NCI-H526 (cell line): ENCODE measurements at places on chromosomes 2 and 18.
A peak's percentile ranks its signal among the peaks of the same experiment; 100 is the strongest.

DNA sequence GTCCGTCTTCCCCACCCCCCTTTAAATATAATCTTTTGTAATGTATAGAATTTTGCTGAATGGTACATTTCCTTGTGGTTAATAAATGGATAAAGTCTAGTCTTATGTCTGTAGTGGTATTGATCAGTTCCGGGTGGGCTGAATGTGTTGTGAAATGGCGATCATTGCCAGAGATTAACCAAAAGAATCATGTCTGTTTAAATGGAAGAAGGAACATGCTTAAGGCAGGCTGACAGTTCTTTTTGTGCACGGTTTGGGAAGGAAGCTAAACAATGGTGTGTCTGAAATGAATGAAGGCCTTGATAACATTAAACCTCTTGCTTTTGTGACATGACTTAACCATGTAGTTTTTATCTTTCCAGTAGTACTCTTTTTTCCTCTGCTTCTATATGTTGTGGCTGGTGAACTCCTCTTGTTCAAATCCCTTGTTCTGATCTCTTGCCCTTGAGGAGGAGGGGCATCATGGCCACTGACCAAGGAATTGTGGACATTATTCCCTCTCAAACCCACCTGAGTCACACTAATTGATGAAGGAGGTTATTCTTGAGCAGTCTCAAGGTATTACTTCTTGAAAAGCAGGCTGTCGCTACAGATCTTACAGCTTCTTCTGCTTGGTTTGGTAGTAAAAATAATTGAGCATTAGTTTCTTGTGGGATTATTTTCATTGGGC is 1.7 kb downstream of the ACVR2A start:
- DNase-seq = no peak

DNA sequence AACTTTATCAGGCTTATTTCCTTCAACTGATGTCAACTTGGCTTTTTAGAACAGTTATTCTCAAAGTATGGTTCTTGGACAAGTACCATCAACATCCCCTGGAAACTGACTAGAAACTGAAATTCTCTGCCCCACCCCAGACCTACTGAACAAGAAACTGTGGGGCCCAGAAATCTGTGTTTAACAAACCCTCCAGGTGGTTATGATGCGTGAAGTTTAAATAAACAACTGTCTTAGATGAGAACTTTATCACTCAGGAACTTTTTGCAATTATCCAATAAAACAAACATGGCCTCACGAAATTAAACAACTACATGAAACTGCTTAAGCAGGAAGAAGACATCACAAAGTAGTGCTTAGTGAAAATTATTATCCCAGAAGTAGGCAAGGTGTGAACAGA is 4.4 kb downstream of the HIBCH start:
- DNase-seq = no peak

DNA sequence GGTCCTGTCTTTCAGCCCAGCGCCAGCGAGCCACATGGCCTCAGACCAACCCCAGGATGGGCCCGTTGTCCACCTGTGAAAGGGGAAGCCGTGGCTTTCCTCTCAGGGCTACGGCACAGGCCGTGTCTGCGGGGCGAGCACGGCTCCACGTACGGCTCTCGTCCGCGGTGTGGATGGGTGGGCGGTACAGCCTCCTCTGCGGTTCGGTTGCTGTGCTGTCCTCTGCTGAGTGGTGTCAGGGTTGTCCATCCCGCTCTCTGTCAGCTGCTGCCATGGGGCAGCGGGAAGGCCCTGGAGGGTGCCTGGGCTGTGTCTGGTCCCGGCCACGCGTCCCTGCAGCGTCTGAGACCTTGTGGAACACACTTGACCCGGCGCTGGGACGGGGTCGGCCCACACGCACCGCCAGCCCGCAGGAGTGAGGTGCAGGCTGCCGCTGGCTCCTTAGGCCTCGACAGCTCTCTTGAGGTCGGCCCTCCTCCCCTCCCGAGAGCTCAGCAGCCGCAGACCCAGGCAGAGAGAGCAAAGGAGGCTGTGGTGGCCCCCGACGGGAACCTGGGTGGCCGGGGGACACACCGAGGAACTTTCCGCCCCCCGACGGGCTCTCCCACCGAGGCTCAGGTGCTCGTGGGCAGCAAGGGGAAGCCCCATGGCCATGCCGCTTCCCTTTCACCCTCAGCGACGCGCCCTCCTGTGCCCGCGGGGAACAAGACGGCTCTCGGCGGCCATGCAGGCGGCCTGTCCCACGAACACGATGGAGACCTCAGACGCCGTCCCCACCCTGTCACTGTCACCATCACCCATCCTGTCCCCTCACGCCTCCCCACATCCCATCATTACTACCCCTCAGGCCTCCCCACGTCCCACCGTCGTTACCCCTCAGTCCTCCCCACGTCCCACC is 128.7 kb downstream of the NFATC1 start:
- DNase-seq = no peak

- no peak for DNase-seq
Observed at GRCh38 chr18:47346016-47346415, 94.6 kb upstream of the SKOR2 start.

GRCh38 chr2:203492965-203493364 is 42.1 kb downstream of the RAPH1 start:
- no peak for DNase-seq

GRCh38 chr18:3411854-3412268 is 38.1 kb upstream of the TGIF1 start:
- no peak for DNase-seq

DNA sequence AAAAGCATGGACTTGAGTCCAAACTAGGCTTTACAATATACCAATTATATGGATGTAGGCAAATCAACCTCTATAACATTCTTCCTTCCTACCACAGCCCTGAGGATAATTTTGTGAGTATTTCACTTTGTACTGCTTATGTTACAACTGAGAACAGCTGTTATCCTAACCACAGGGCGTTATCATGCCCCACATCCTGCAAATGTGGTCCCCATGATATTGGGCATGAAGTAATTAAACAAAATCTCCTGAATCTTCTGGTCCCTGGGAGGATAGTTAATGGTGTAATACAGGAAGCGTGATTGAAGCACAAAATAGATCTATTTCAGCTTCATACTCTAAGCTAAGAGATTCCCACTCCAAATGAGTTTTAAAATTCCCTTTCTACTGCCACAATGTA is 223.6 kb downstream of the CDH20 start:
- no peak for DNase-seq

DNA sequence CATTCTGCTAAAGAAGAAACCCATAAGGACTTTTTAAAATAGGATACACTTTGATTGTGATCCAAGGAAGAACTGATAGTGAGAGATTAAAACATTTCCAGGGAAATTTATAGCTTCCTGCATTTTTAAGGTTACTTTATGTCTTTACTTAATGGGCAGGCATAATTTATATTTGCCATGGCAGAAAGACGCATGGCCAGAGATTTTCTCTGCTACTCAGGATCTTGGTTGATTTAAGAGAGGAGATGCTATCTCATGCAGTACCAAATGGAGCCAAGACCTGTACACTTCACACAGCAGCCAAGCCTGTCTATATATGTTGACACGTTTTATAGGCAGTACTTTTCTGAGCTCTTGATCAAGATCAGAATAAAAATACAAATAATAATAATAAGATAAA is 60.9 kb upstream of the NT5C1B start:
- DNase-seq = no peak

GRCh38 chr2:45439788-45440773 is 171.0 kb downstream of the SRBD1 start:
- peak; percentile 1 for DNase-seq

DNA sequence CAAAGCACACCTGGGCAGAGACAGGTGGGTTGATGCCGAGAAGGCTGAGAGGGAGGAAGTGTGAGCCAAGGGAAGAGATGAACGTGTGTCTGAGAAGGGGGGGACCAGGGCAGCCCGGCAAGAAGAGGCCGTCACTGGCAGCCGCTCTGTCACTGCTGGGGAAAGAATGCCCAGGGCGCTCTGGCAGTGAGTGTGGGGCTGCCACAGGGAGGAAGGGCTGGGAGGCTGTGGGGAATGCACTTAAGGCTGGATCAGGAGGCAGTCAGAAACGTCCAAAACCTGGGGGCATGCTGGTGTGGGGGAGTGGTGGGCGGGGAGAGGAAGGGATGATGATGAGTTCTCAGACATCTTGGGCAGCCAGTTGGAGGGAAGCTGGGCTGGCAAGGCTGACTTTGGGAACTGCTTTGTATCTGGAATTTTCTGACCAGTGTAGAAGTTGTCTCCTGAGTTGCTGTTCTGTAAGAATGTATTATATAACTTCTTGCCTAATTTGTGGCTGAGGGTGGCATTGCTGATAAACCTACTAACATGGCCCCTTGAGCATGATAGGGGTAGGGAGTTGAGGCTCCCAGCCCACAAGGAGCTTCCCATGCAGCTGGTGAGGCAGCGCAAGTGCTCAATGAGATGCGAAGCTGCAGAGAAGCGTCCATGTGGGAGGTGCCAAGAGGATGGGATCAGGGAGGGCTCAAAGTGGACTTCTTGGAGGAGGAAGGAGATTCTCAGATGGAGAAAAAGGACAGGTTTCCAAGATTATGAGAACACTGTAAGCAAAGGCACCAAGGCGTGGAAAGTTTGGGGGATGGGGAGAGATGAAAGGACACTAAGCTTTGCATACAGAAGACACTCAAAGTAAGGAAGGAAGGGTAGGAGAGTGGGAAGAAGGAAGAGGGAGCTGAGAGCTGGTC is 185.1 kb upstream of the HAAO start:
- no peak for DNase-seq

DNA sequence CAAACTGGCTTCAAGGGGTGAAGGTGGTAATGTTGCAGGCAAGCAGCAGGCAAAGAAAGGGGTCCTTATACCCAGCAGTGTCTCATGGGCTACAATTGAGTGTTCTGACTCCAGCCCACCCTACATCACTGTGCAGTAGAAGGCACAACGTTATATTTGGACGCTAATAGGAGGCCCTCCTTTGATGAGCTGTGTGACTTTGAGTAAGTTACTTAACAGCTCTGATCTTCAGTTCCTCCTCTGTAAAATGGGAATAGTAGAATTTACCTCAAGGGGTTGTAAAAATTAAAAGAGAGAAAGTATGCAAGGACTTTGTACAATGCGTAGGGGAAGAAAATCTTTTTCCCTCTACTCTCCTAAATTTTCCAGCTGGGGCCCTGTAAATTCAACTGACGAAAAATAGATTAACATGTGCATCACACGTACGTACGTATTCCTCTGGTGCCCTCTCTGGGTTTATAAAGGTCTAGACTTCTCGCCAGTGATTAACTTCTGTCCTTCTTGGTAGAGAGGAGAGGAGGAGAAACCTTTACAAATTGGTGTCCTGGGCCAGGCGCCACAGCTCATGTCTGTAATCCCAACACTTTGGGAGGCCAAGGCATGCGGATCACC is 57.6 kb upstream of the REL start:
- no peak for DNase-seq

GRCh38 chr2:189291460-189291859 is 111.9 kb upstream of the COL5A2 start:
- no peak for DNase-seq

- no peak for DNase-seq
Observed at GRCh38 chr18:28153485-28154065, 23.4 kb downstream of the CDH2 start.

GRCh38 chr2:183232161-183232865 is 108.1 kb downstream of the NUP35 start:
- no peak for DNase-seq

DNA sequence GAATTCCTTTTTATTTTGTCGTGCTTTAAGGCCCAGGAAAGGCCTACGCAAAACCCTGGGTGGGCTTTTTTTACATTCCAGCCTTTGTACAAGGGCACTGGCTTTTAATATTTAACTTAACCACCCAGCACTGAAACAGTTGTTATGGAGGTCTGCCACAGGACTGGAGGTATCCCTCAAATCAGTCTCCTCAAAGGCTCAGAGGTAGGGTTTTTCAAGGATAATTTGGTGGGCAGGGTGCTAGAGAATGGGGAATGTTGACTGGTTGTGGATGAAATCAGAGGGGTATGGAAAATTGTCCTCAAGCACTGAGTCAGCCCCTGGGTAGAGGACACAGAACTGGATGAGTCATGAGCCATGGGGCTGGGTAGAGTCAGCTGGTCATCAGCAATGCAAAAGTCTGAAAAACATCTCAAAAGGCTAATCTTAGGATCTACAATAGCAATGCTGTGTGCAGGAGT is 443.1 kb downstream of the THSD7B start:
- no peak for DNase-seq

DNA sequence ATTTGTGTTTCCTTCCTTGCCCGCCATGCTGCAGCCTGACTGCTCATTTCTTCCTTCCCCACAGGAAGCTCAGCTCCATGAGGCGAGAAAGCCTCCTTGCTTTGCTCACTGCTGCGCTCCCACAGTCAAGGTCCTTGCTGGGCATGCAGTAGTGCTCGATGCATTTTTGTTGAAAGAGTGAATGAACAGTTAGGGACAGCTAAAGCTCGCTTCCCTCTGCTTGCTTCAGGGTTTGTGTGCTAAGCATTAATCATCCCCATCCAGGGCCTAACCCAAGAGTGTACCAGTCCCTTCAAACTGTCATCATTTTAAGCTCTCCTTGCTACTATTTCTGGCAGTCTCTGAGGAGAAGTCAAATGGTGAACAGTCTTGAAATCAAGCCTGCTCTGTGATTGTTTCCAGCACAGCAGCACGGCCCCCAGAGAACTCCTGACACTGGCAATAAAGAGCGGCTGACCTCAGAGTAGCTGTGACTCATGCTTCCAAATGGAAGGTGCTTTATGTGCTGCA is 171.7 kb upstream of the SOX11 start:
- no peak for DNase-seq

DNA sequence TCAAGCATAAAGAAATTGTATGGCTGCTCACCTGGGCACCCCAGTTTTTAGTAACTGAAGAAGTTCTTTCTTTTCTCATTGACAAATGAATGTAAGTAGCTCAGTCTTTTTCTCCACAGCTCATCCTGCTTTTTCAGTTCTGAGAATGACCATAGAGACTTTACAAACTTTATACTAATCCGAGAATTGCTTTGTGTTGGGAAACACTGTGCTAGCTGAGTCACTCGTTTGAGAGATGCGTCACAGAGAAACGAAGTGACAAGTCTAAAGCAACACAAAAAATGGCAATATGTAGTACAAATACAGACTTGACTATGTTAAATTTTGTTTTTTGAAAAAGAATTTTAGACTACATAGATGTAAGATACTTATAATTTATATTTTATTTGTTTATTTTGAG is 9.0 kb downstream of the LRRTM4 start:
- no peak for DNase-seq

- DNase-seq = no peak
Observed at GRCh38 chr2:144471305-144472045, 48.4 kb downstream of the ZEB2 start.

DNA sequence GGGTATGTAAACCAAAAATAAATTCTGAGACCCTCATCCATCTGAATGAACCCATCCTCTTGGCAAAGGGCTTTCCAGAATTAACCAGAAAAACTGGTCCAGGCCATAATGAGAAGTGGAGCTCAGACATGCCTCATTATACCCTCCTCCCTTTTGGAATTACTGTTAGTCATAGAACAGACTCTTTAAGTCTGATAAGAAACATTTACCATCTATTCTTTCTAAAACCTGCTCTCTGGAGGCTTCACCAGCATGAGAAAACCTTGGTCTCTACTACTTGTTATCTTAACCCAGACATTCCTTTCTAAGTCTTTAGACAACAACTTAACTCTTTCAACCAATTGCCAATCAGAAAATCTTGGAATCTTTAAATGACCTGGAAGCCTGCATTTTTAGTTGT is 82.8 kb downstream of the QPCT start:
- no peak for DNase-seq

GRCh38 chr2:112150447-112150846 is 12.3 kb downstream of the FBLN7 start:
- DNase-seq = no peak

- DNase-seq = no peak
Observed at GRCh38 chr2:180322781-180323180, 315.7 kb upstream of the CWC22 start.

GRCh38 chr2:168198476-168199207 is 48.8 kb downstream of the STK39 start:
- DNase-seq = no peak
